ENCODE measurements at places on chromosomes 2 and 18. TPM values are rescaled to one million over a fixed set of nuclear protein-coding genes. Genes with fewer than 3 reads are reported as not detected.

GRCh38 chr2:3814706-3815245 is 111.4 kb downstream of the DCDC2C start:
- DNase-seq = no peak

DNA sequence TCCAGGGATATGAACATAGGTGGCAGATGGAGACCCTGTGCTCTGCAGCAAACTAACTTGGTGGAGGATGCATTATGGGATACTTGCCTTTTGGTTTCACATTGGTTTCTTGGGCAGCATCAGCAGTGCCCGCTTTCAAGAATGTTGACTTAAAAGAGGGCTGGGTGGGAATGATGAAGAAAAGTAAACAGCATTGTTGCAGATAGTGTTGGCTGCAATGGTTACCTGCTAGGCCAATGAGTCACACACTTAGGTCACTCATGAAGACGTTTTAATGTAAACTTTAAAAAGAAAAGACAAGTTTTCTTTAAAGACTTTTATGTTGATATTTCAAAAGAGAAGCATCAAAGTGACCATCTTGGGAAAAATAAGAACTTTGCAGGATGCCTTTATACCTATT is 26.1 kb upstream of the FAM237A start:
- no peak for DNase-seq

GRCh38 chr2:128322715-128323554 is 4.3 kb upstream of the HS6ST1 start:
- peak; percentile 66 for DNase-seq

ZNF385B gene
- total RNA-seq = 5.3 TPM

DNA sequence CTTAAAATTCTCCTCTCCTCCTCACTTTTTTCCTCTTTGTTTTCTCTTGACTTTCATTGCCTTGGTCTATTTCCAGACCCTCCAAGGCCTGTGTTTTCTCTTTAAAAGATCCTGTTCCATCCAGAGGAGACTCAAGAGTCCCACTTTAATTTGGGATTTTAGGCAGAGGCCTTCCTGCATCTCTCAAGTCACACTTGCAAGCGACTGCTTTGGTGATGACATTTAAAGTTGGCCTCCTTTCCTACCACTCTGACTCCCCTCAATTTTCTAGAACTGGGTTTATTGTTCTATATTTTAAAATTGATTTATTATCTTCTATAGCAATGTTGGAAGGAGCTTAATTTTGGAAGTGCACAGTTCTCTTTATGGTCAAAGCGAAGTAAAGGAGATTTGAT is 16.3 kb downstream of the ASAP2 start:
- no peak for DNase-seq

- DNase-seq = no peak
Observed at GRCh38 chr18:12928641-12929040, 19.2 kb upstream of the SEH1L start.

DNA sequence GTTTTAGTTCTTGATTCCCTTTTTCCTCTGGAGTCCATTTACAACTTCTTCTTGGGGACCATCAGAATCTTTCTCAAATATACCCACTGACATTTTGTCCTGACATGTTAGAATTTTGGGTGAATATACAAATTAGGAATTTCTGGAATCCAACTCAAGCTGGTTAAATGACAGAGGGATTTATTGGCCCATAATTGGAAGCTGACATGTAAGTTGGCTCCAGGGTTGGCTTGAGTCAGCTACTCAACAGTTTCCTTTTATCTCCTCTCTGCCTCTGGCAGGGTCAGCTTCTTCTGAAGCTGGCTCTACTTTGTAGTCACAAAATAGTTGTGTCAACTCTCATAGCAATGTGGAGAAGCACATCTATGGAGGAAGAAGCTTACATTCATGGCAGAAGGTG is 36.6 kb upstream of the PPP1R1C start:
- DNase-seq = no peak

DNA sequence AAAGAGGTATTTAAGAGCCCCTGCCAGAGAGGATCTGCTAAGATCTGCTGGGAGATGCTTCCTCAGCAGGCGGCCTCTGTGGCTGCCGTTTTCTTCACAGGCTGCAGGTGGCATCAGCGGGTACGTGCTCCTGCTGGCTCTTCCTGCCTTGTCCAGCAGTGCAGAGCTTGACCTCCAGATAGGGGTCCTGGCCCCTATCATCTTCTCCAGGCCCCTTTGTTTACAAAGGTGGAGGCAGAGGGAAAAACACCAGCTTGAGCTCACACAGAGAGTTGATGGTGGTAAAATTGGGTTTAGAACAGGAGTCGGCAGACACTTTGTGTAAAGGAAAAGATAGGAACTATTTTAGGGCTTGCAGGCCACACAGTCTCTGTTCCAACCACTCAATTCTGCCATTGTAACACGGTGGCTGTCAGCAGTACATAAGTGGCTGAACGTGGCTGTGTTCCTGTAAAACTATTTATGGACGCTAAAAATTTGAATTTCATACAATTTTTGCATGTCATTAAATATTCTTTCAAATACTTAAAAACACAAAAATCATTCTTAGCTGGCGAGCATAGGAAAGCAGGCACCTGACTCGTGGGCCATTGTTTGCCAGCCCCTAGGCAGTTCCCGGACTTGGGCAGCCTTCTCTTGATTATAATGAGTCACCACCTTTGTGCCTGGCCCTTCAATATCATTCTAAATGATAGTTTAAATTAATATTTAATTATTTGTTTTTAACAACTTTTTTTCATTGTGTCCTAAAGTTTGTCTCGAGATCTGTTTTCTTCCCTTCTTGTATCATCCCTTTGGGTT is 98.2 kb upstream of the B3GNT7 start:
- peak; percentile 77 for DNase-seq

GRCh38 chr18:80252136-80252535 is 4.8 kb upstream of the PARD6G start:
- DNase-seq = no peak

MEP1B gene
- total RNA-seq = not detected

CNDP1 gene
- total RNA-seq = 0.31 TPM

- DNase-seq = no peak
Observed at GRCh38 chr2:151761193-151761592, 26.9 kb upstream of the NEB start.

GRCh38 chr2:85254540-85255300 is 73.1 kb downstream of the TGOLN2 start:
- DNase-seq = no peak
